NCI-H1930 (cell line): ENCODE measurements at places on chromosomes 12 and 14.

- DNase-seq = no peak
These were observed 58.3 kb downstream of the PRIMA1 start for GRCh38 chr14:93729993-93730392.

GRCh38 chr12:47382305-47382704 lies 302.5 kb upstream of the AMIGO2 start:
- no peak for DNase-seq

DNA sequence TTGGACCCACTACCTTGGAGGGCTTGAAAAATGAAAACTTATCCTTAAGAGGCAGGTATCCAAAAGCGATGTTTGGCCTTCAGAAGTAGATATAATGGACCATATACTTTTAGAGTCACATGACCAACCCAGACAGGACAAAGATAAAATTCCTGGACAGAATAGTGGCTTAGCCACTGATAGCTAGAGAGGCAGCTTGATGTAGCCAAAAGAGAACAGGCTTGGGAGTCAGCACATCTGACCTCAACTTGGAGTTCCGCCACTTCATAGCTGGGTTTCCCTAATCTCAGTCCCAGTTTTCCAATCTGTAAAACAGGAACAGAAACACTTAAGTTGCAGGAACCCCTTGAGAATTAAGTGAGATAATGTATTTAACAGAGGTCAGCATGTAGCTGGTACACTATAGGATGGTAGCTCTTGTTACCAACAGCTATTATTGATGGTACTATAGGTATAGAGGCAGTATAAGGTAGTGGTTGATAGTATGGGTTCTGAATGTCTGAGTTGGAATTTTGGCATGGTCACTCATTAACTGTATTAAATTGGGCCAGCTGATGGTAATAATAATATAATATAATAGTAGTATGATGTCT lies 63.2 kb upstream of the USP44 start:
- no peak for DNase-seq

DNA sequence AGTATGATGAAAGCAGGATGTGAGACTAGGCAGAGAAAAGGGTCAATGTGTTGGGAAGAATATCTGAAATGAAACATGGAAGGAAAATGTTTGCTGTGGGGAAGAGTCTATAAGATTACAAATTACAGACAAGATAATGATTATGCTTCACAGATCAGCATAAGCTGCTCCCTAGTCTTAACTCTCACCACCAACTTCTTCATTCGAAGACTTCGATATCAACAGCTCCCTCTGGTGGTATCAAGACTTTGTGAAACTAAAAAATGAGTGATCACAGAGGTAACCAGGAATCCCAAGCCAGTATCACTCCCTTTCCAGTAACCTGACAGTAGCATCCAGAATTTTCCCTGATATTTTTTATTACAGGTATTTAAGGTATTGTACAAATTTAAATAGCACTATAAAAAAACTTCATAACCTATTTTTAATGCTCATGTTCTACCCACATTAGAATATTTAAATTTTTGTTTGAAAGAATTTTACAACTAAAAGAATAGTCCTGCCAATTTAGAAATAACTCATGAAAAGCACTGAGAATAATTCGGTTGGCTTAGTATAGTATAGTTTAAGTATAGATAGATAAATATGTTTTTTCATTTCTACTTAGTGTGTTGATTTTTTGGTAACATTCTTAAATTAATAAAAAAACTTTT lies 84.4 kb downstream of the C2CD5 start:
- no peak for DNase-seq

- DNase-seq = no peak
These were observed 36.8 kb downstream of the FLVCR2 start for GRCh38 chr14:75615200-75615599.

DNA sequence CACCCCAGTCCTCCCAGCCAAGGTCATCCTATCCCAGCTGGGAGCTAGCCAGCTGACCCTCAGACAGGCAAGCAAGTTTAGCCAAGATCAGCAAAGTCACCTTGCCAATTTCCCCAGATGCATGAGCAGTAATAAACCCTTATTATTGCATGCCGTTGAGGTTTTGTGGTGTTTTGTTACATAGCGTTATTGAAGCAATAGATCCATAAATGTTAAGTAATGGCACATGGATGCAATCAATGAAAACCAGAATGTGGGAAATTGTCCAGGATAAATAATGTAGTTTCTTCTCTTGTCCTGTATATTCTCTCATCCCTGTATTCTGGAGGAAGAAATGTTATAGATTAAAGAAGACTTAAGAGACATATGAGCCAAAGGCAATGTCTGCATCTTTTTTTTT lies 18.0 kb upstream of the TMEM260 start:
- DNase-seq = no peak

DNA sequence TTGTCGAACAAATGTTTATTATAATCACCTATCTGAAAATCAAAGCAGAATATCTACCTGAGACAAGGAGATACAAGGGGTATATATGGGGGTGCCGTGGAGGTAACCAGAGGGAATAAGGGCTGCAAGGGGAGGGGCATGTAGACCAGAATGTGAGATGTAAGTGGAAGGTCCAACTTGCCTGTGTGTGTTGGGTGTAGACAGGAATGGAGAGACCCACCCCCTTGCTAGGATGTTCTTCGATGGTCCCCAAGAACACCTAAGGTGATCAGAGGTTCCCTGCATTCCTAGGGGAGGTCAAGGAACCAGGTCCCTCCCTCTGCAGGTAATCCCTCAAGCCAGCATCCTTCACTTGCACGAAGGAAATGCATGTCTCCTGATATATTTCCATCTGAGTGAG lies 167.9 kb downstream of the DICER1 start:
- DNase-seq = no peak

DNA sequence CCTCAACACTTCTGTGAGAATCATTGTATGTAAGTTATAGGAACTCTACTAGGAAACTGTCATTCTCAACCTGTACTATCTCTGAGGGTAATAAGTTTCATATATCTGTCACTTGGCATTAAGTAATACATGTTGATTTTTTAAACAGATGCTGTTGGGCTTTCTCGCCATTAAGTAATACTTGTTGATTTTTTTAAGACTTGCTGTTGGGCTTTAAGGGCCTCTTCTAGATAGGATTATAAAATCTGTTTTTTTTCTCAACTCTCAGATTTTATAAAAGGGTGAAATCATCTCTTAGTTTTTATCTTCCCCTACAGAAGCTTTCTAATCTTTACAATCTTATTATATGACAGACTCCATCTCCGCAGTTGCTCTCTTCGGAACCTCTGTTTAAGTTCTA lies 5.6 kb downstream of the WASHC4 start:
- no peak for DNase-seq

- DNase-seq = no peak
These were observed 216.3 kb downstream of the ERC1 start for GRCh38 chr12:1207276-1207675.

- no peak for DNase-seq
These were observed 86.5 kb upstream of the SLC38A2 start for GRCh38 chr12:46459111-46459510.

GRCh38 chr14:68402525-68403101 lies 390.3 kb downstream of the ZFP36L1 start:
- no peak for DNase-seq

DNA sequence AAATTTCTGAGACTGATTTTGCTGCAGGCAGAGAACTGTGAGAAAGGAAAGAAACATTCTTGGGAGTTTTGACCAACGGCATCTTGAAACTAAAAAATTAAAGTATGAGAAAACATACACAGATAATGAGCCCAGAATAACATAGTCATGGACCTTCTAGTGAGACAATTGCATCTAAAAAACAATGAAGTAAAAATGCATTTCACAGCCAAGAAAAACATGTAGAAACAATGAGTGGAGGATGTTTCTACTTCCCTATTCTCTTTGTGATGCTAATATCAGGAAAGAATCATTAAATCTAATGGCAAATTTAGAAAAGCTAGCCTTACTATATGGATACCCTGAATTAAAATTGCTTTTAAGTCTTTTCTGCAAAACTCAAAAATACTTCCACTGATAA lies 12.2 kb upstream of the PLEKHG7 start:
- no peak for DNase-seq
